Activated CD4-positive, alpha-beta T cell treated with anti-CD3 and anti-CD28 coated beads for 24 hours (primary cell): ENCODE measurements at places on chromosomes 6 and 20.
A peak's percentile ranks its signal among the peaks of the same experiment; 100 is the strongest.

GRCh38 chr6:159062564-159062945 is 17.8 kb upstream of the TAGAP start:
- DNase-seq, result no peak

GRCh38 chr6:149212206-149212605 is 105.3 kb upstream of the TAB2 start:
- no peak for DNase-seq

GRCh38 chr6:166589337-166589731 is 2.9 kb upstream of the RAMACL start:
- DNase-seq, result no peak

DNA sequence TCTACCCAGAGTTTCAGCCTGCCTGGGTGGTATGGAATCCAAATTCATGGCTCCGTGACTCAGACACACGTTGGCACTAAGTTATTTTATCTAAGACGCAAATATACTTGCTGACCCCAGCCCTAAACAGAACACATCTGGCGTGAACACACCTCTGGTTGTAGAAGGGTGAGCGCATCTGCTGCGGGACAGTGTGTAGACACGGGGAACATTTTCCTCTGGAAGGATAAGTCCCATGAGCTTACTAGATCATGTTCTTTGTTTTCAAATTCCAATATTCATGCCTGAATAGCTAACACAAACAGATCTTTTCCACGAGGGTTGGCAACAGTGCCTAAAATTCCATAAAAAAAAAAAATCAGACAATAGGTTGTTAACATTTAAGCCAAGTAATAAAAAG is 87.8 kb downstream of the TMEM170B start:
- DNase-seq, result no peak

- DNase-seq, result no peak
Observed at GRCh38 chr6:44176762-44177509, 18.3 kb downstream of the CAPN11 start.

- no peak for DNase-seq
Observed at GRCh38 chr6:80531681-80532619, 425.5 kb downstream of the BCKDHB start.

DNA sequence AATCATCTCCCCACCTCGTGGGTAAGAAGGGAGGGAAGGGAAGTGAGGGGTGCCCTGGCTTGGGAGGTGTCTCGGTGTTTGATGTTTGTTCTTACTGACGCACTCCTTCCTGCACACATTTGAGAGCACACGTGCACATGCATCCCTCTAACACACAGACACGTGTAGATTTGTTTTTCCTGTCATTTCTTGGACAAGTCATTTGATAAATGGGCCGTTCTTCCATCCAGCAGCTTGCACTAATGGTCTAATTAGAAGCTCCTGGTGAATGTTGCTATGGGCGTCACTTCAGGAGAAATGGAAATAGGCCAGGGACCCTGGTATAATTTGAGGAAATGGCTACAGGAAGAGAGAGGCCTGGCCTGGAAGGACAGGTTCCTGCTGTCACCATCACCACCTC is 352.5 kb downstream of the CDH4 start:
- DNase-seq, result no peak

DNA sequence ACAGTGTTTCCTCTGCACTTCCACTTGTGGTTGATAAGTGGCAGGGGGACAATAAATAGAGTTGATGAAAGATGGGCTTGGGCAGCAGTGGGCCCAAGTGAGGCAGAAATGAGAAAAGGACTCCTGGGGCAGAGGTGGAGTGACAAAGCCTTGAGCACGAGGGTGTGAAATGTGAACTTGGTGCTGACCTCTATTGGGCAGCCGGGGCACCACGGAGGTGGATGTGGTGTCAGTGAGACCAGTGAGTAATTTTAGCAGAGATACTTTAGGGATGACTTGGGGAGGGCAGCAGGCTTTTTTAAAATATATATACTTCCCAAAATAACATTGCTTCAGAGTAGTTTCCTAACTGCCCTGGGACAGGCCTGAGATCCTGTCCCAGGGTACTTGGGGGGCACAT is 30.6 kb upstream of the MYLK2 start:
- no peak for DNase-seq

- DNase-seq, result no peak
Observed at GRCh38 chr6:55632953-55633352, 54.0 kb upstream of the HMGCLL1 start.

- DNase-seq, result no peak
Observed at GRCh38 chr6:6508643-6509042, 79.9 kb upstream of the LY86 start.

DNA sequence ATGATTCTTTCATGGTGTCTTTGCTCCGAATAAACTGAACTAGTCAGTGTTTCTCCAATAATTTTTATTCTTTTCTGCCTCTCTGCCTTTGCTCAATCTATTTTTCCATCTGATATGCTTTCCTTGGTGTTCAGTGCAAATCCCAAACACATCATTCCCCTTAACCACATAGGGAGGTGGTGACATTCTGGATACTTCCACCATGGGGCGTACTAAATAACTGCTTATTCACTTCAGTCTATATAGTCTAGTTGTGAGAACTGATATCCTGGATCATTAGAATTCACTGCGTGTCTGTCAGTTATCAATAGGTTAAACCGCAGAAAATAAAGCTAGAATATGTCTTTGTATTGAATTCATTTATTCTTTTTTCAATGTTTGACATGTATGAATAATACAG is 83.1 kb downstream of the KCNQ5 start:
- no peak for DNase-seq

DNA sequence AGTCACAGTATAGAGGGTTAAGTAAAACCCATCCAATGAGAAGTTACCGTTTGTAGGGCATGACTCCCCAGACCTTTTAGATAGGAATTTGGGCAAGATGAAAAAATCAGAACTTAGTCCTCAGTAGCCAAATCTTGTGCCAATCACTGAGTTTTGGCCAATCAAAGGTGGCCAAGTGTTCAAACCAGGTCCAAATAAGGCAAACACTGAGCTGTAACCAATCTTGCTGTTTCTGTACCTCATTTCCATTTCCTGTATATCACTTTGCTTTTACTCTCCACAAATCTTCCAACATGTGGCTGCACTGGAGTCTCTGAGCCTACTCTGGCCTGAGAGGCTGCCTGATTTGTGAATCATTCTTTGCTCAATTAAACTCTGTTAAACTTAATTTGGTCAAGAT is 81.8 kb upstream of the GPR6 start:
- DNase-seq, result no peak

GRCh38 chr6:106452628-106453027 is 92.1 kb downstream of the CRYBG1 start:
- DNase-seq, result no peak

- DNase-seq, result no peak
Observed at GRCh38 chr6:6811128-6812009, 222.8 kb downstream of the LY86 start.

DNA sequence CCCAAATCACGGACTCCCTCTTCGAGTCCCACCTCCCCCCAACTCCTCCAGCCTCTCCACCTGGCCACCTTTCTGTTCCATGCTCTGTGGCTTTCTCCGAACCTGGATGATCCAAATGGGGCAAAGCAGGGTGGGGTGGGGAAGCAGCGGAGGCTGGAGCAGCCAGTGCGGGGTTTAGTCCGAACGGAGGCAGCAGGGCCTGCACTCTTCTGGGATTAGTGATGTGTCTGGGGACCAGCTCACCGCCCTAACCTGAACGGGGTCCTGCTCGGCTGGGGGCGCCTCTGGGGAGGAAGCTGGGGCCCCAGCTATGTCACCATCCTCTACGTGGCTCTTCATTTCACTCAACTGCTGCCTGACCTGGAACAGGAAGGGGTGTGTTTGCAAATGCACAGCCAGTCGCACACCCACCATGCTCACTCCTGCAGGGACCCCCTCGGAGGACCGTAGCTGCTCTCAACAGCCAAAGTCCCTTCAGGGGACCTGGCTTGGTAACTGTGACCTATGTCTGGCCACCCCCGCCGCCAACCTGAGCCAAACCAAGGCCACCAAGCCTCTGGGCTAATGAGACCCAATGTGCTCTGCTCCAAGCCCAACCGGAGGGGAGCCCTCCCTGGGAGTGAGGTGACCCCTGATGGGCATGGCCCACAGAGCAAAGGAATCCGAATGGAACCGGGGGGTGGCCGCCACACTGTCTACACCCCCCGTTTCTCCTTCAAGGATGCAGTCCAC is 46.8 kb downstream of the DSTN start:
- DNase-seq, result no peak

DNA sequence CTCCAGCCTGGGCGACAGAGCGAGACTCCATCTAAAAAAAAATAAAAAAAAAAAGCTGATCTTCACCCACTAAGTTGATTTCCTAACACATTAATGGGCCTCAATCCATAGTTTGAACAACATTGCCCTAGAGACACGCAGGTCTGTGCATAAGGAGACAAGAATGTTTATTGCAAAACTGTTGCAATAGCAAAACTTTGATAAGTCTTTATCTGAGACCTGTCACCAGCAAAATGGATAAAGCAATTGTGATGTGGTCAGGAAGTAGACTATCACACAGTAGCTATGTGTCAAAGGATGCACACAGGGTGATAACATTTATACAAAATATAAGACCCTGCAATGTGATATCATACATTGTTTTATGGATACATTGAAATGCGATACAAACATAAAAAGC is 4.2 kb upstream of the ITPR3 start:
- no peak for DNase-seq

DNA sequence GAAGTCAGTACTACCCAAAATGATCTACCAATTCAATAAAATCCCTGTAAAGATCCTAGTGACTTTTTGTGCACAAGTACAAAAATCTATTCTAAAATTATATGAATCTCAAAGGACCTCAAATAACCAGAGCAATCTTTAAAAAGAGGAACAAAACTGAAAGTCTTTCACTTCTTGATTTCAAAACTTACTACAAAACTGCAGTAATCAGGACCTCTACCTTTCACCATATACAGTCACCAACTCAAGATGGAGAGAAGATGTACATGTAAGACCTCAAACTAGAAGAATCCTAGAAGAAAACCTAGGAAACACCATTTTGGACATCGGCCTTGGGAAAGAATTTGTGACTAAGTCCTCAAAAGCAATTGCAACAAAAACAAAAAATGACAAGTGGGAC is 109.5 kb upstream of the CD93 start:
- no peak for DNase-seq

GRCh38 chr20:19813846-19814640 is 56.0 kb downstream of the RIN2 start:
- no peak for DNase-seq

DNA sequence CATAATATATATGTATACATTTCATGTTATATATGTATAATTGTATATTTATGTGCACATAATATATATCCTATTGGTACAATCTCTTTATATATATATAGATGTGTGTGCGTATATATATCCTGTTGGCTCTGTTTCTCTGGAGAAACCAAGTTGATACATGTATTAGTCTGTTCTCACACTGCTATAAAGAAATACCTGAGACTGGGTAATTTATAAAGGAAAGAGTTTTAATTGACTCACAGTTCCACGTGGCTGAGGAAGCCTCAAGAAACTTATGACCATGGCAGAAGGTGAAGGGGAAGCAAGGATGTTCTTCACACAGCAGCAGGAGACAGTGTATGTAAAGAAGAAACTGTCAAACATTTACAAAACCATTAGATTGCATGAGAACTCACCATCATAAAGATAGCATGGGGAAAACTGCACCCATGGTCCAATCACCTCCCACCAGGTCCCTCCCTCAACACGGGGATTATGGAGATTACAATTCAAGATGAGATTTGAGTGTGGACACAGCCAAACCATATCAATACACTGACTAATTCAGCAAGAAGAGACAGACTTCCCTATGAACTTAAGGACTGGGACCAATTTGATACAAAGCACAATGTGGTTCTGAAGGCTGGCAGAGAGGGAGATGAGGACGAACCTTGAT is 14.0 kb downstream of the CST3 start:
- DNase-seq, result no peak

DNA sequence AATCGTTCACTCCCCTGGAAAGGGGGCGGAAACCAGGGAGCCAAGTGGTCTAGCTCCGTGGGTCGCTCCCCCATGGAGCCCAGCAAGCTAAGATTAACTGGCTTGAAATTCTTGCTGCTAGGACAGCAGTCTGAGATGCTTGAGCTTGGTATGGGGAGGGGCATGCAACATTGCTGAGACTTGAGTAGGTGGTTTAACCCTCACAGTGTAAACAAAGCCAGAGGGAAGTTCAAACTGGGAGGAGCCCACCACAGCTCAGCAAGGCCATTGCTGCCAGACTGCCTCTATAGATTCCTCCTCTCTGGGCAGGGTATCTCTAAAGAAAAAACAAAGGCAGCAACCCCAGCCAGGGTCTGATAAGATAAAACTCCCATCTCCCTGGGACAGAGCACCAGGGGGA is 43.2 kb downstream of the COL21A1 start:
- DNase-seq, result no peak

- no peak for DNase-seq
Observed at GRCh38 chr6:4172368-4172767, 37.0 kb upstream of the ECI2 start.

GRCh38 chr6:24855395-24856245 is 56.9 kb upstream of the ARMH2 start:
- peak; percentile 73 for DNase-seq

- DNase-seq, result no peak
Observed at GRCh38 chr6:13810688-13811446, 3.5 kb downstream of the MCUR1 start.

GRCh38 chr20:3473944-3474343 is 3.1 kb downstream of the ATRN start:
- DNase-seq, result no peak

- peak; percentile 21 for DNase-seq
Observed at GRCh38 chr20:16761305-16761829, 13.2 kb downstream of the OTOR start.

DNA sequence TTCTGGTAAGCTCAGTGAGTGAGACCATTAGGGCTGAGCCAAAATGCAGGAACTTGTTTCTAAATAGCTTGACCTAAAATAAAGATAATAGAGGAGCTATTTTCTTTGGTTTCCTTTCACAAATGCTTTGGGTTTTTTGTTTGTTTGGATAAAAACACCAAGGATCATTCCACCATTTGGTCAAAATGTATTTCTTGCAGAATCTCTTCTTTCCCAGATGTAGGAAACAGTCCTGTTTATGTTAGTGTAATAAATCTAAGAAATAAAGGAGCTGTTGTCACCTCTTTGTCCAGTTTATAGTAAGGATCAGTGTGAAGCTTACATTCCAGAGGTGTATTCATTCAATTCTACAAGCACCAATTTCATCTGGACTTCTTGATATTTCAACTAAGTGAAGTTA is 297.8 kb downstream of the GJA1 start:
- no peak for DNase-seq

GRCh38 chr6:63963769-63964315 is 328.2 kb downstream of the PHF3 start:
- DNase-seq, result no peak

DNA sequence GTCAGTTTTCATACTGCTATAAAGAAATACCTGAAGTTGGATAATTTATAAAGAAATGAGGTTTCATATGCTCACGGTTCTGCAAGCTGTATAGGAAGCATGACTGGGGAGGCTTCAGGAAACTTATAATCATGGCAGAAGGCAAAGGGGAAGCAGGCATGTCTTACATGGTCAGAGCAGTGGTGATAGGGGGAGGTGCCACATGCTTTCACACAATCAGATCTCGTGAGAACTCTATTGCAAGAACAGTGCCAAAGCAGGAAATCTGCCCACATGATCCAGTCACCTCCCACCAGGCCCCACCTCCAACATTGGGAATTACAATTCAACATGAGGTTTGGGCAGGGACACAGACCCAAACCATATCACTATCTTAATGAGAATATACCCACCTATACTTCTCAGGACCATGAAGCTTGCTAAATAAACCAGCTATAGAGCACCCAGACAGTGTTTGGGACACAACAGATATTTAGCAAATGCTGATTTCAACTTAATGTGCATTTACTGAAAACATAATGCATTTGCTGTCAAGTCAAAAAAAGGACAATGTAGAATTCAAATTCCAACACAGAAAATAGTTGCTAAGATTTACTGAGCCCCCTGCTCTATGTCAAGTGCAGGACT is 63.8 kb downstream of the TNFRSF21 start:
- no peak for DNase-seq
